Activated CD4-positive, alpha-beta T cell treated with anti-CD3 and anti-CD28 coated beads for 4 hours (primary cell): ENCODE measurements at places on chromosomes 12 and 14.

DNA sequence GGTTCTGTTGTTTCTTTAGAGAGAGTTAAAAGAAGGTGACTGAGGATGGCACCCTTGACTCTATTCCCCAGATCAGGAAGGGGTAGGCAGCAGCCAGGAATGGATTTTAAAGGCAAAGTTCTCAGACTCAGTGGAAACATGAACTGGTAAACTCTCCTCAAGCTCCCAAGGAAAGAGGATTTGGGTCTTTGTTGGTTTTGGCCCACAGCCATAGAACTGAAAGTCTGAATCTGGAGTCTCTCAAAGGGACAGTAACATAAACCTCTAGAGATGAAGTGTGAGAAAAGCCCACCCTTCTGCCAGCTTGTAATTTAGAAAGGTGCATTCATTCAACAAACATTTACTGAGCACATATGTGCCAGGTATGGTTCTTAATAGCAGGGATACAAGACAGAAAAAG is 28.6 kb upstream of the BLTP3B start:
- no peak for DNase-seq

DNA sequence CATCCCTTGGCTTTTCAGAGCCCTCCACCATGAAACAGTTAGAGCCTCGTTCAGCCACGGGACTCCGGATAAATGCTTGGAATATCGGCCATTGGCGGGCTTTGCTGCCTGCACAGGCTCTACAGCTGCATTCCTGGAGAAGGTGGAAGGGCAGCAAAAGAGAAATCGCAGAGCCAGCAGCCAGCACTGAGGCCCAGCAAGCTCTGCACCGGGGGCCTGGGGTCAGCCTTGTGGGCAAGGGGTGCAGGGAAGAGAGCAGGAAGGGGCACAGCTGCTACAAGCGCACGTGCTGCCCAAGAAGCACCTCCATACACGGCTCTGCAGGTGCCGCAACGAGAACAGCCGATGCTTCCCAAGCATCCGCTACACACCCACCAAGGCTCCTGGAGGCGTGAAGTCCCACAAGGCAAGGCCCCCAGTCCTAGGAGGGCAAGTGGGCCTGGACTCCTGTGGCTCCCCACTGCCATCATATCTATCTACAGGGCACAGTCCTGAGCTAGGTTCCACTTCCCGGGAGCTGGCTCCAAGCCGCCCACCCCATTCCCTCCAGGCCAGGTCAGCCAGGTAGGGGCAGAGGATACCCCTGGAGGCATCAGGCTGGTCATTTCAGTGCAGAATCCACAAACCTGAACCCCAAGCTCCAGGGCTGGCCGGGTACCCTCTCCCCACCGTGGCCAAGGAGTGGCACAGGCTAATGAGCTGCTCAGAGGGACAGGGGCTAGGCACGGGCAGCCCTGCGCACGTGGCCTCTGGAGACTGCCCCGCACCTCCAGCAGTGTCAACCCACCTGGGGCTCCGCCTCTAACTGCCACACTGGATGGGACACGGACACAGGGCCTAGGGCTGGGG is 40.2 kb downstream of the CCNK start:
- DNase-seq: no peak

DNA sequence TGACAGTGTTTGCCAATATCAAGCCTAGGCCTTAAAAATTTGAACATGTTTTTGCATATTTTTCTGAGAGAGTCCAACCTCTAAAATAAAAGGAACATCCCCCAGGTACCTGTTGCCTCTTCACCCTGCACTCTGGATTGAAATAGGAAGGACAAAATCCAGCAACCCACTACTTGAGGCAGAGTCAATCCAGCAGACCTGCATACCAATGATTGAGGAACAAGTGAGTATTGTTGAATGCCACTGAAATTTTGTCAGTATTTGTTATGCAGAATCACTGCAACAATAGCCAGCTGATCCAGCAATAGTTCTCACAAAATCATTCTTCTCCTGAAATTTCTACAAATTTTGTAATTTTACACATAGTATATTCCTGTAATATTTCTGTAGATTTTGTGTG is 460.6 kb upstream of the FOXG1 start:
- no peak for DNase-seq

DNA sequence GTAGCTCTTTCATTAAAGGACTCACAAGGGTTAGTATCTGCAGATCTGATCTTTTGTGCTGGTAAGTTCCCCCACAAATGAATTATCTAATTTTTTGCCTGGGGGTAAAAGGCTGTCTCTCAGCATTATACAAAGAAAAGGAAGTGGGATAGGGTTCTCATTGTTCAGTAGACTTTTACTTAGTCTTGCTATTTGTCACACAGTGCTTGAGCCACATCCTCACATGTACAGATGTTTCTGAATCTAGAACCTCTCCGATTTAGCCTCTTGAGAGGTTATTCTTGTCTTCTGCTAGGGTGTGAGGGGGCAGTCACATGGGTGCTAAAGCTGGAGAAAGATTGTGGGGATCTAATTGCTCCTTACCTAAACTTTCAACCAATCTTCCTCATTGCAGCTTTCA is 93.0 kb downstream of the SLC41A2 start:
- DNase-seq: no peak

GRCh38 chr12:8689681-8690080 is 8.1 kb upstream of the RIMKLB start:
- no peak for DNase-seq

DNA sequence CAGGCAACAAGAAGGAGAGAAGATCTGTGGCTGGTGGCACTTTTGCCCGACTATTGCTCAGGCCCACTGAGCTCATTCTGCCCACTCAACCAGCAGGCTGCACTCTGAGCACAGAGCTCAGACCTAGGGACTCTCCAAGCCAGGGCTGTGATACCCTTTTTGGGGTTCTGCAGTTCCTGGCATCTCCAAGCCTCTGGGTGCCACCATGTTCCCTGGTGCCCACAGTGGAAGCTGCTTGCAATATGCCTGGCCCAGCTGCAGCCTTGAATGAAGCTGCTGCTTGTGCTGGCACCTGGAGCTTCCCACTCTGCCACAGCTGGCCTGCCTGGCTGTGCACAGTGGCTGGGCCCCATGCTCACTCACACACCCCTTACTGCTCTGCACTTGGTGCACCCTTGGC is 236.1 kb downstream of the ADGRD1 start:
- no peak for DNase-seq

DNA sequence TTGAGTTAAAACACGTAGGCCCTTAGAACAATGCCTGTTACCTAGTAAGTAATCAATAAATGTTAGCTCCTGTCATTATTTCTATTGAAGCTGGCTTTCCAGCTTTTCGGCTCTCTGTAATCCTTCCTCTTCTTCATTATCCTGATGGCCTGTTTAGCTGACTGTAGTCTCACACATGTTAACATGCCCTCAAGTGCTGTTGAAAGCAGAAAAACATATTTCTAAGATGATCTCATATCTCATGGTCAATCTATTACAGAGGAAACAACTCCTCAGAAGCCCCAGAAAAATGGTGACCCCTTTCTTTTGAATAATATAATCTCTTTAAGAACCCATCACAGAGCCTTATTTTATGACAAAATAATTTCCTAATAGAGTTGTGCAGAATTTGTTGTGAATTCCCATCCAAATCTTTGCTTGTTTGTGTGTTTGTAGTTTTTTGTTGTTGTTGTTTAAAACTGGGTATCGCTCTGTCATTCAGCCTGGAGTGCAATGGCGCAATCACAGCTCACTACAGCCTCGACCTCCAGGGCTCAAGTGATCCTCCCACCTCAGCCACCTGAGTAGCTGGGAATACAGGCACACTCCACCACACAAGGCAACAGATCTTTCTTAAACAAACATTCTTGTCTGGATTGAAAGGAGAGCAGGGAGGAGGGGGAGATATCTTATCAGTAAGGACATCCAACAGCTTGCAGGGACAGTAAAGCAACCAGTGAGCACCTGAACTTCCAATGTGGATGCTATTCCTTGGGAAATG is 242.5 kb upstream of the CAND1 start:
- DNase-seq: no peak

- DNase-seq: no peak
These were observed 1823.6 kb upstream of the FLRT2 start for GRCh38 chr14:83706231-83706954.

DNA sequence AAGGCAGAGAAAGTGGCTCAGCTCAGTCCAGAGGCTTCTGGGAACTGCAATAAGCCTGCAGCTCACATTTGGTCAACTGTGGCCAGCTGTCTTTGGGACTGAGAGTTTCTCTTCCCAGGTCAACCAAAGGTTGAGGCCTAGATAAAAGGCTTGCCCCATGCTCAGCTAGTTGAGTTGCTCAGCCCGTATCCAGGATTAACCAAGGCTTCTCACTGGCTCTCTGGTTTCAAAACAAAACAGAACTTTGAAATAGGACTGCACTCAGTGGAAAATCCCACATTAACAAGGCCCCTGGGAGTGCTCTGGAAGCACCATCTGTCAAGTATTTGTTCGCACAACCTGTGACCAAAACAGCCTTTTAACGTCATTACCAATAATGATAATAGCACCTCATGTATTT is 40.3 kb upstream of the NUAK1 start:
- DNase-seq: no peak

DNA sequence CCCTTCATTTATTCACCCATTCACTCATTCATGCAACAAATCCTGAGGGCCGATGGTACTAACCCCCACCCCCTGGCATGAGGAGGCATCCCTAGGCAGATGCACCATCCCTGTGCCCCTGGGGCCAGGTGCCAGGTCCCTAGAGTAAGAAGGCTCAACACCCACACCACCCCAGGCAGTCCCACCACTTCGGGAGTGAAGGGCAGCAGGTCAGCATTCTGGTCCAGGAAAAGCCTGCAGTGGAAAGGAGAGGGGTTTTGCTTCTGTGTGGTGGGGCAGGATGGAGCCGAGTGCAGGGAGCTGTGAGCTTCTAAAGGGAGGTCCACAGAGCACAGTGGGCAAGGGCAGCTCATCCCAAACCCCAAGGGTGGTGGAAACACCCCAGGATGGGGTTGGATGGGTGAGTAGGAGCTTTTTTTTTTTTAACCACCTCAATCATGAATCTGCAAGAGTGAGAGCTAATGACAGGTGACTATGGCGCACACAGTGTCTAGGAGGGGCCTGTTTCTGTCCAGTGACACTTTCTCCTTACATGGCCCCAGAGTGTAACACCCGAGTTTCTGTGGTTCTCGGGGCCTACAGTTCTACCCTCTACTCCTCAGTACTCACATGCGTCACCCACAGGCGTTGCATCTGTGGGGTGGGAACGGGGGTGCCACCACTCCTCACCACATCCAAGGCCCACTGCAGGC is 414.3 kb downstream of the TMEM121 start:
- no peak for DNase-seq

GRCh38 chr12:62484233-62484632 is 17.6 kb downstream of the MON2 start:
- no peak for DNase-seq

DNA sequence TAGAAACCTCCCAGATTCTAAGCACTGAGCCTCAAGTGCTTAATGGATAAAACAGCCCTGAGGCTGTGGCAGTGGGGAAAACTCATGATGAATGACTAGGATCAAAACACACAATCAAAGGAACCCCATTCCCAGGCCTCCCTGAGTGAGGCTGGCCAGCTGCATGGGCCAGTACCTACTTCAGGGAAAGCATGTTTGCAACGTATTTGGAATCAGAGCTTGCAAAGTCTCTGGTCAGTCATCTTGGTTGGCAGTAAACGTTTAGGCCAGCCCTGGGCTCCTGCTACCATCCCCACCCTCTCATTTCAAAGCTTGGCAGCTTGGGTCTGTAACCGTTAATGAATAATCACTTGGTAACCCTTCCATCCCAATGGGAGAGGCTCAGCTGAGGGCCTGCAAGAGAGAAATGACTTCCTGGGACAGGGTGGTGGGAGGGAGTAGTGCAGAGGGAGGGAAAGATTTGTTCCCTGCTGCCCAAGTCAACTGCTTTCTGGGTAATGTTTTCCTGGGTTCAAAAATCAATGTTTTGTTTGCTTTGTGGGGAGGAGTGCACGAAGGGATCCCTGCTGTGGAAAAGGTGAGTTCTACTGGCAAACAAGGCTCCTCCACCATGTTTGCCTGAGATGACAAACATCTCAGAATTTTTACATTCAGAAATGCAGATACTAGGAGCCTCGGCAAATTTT is 2.0 kb upstream of the RNASE8 start:
- DNase-seq: no peak

GRCh38 chr12:115761784-115762183 is 515.7 kb downstream of the MED13L start:
- DNase-seq: no peak

DNA sequence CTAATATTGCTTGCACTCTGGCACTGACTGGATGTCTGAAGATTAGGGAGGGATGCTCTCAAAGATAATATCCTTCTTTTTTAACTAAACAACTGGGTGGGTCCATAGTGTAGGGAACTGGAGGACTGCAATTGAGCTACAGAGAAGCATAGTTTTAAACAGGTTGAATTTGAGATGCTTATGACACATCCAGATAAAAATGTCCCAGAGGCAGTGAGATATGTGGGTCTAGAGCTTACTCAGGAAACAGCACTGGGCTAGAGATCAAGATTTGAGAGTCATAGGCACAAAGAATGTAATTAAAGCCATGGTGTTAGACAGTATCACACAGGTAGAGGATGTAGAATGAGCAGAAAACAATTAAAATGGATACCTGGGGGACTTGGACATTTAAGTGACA is 198.4 kb downstream of the NELL2 start:
- DNase-seq: no peak

DNA sequence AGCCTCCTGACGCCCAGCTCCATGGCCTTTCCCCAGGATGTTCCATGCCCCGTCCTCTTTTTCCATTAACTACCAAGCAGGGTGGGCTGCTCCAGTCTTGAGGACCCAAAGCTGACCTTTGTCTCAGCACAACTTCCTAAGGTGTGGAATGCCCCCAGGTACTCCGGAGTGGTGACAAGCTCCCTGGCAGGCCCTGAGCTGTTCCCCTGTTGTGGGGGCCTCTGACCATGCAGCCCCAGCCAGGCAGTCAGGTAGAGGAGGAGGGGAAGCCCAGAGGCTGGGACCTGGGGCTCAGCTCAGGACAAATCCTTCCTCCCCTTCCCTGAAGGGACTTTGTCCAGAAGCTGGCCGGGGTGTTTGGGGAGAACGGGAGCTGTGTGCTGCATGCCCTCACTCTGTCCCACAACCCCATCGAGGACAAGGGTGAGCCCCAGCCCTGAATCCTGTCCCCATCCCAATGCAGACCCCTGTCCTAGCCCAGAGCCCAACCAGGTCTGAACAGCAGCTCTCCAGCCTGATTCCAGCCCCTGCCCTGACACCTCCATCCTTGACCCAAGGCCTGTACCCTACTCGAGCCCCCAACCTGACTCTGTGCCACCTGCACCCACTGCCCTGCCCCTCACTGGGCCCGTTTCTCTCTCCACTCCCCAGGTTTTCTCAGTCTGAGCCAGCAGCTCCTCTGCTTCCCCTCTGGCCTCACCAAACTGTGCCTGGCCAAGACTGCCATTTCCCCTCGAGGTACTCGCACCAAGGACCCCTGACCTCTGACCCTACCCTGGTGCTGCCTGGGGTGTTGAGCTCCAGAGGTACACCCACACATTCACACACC is 4.4 kb downstream of the CARMIL3 start:
- DNase-seq: no peak

DNA sequence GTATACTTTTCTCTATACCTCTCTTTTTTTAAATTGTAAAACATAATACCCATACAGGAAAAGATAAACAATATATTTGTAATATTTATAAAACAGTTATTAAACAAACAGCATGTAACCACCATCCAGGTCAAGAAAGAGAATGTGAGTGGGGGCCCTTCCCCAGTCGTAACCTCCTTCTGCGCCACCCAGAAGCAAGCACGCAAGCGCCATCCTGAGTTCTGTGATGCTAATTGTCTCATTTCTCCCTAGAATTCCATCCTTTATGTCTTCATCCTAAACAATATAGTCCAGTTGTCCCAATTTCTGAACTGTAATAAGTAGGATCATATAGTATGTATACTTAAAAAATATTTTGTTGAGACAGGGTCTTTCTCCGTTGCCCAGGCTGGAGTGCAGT is 129.5 kb downstream of the EXOC5 start:
- no peak for DNase-seq

GRCh38 chr14:101135796-101136742 is 232.5 kb upstream of the RTL1 start:
- no peak for DNase-seq
